ENCODE measurements at places on chromosomes 2 and 18.

DNA sequence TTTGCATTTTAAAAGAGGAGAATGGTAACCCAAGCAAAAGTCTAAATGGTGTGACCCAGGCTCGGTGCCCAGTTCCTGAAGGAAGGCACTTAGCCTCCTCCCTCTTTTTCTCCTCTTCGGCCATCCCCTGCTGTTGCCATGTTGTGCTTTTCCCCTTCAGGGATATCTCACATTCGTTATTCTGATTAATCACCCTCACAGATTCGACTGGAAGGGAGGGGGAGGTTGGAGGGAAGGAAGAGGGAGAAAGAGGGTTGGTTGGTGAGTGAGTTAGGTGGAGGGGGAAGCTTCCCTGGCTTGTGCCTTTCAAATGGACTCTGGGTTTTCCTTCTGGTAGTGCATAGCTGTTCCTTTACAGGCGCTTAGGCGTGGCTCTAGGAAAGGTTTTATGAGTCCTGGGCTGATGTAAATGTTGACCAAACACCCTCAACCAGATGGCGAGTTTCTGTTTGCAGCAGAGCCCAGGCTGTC is 39.0 kb upstream of the LYPD6B start:
- DNase-seq, result no peak

DNA sequence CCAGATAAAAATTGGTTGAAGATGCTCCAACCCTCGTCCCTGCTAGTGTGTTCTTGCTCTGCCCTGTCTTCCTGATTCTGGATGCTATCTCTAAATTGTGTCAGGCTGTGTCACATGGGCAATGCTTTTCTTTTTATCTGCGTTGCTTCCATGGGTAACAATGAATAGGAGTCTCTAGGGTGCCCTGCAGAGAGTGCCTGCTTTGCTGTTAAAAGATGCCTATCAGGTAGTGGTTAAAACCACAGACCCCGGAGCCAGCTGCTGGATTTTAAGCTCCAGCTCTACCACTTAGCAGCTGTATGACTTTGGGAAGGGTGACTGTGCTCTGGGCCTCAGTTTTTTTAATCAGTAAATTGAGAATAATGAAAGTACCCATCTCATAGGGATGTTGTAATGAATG is 340.3 kb downstream of the PLCL1 start:
- no peak for DNase-seq

DNA sequence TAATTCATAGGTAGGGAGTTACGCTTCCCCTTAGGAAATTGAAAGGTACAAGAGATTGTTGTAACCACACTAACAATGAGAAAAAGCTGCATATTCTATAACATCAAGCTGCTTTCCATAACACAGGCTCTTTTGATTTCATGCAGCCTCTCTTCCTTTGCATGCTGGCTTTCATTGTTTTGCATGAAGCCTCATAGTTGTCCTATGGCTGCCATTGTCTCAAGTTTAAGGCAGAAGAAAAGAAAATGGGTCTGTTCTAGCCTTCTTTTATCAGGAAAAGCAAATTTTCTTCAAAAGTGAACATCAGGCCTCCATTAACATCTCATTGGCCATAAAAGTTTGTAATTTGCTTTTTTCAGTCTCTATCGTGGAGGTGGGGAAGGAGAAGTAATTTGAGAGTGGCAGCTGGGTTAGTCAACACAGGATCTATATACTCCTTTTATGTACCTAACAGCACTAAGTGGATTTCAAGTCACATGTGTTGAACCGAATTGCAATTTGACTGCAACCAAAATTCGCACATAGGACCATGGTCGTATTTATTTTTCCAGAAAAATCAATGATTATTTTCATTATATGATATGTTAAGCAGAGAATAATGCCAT is 248.5 kb upstream of the RND3 start:
- no peak for DNase-seq

DNA sequence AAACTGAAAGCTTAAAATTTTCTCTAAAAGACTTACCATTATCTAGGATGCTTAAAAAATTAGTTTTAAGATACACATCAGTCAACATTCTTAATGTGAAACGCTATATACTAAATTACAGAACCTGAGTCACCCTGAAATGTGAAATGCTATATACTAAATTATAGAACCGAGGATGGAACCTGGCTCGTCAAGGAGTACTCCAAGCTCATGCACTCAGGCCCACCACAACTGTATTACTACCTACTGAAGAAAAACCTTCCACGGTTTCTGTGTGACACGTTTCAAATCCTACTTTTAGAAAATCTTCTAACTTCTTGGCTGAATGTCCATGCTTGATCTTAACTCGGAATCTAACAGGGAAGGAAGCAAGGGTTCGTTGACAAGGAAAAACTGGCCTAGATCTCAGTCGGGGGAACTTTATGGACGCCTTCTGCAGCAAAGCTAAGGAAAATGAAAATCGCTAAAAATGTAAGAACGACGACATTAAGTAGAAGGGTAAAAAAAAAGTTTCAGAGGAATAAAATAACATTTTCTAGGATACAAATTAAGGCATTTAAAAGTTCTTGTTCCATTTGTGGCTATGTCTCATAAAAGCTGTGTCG is 1.4 kb downstream of the PRKD3 start:
- DNase-seq, result no peak

- DNase-seq, result no peak
These were observed 78.9 kb downstream of the MAP4K4 start for GRCh38 chr2:101776172-101777043.

- no peak for DNase-seq
These were observed 12.6 kb upstream of the KDSR start for GRCh38 chr18:63379639-63379962.

- no peak for DNase-seq
These were observed 229.7 kb downstream of the KCNH7 start for GRCh38 chr2:162608901-162609300.

DNA sequence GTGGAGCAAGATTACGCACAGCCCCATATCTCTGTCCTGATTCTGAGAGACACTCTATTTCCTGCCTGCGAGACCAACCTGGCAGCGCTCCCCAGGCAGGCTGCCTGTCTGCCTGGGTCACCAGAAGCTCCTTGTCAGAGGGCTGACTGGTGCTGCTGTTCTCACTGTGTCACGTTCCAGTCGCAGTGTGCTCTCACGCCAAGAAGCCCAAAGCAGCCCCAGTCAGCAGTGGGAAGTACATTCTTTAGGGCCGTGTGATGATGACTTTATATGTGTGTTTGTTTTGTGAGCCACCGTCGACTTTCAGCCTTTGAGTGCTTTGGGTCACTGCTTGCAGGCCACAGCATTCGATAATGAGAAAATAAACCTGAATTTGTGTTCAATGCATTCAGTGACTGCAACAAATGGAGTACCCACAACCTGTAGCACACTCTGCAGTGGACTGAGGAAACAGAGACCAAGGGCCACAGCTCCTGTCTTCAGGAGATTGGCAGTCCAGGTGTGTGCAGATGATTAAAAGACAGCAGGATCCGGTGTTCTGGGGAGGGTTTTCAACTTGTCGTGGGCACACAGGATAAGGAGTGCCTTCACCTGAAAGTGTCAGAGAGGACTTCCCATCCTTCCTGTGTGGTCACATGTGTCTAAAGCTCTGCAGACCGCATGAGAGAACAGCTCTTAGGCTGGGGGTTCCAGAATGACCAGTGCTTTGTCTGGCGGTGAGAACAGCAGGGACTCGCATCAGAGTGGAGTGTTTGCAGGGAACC is 4.8 kb downstream of the TNFRSF11A start:
- no peak for DNase-seq

- no peak for DNase-seq
These were observed 15.4 kb downstream of the CFAP65 start for GRCh38 chr2:219025637-219026585.

DNA sequence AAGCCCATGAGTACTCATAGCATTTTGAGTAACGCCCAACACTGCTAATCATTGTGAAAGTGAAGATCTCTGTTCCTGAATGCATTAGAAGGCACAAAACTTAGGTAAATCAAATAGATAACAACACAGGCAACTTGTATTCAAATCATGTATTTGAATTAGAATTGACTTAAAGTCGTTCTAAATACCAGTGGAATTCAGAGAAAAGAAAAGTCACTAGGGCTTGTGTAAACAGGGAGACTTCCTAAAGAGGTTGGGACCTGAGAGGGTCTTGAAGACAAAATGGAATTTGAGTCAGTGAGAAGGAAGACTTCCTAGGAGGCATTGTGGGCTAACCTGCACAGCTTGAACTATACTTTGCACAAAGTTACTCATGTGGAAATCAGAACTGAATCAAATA is 127.2 kb downstream of the CTNNA2 start:
- DNase-seq, result no peak

DNA sequence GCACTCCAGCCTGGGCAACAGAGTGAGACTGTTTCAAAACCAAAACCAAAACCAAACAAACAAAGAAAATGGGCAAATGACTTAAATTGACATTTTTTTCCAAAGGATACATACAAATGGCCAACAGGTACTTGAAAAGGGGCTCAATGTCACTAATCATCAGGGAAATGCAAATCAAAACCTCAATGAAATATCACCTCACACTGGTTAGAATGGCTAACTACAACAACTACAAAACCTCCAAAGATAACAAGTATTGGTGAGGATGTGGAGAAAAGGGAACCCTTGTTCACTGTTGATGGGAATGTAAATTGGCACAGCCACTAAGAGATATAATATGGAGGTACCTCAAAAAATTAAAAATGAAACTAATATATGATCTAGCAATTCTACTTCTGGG is 213.2 kb upstream of the HS6ST1 start:
- no peak for DNase-seq

DNA sequence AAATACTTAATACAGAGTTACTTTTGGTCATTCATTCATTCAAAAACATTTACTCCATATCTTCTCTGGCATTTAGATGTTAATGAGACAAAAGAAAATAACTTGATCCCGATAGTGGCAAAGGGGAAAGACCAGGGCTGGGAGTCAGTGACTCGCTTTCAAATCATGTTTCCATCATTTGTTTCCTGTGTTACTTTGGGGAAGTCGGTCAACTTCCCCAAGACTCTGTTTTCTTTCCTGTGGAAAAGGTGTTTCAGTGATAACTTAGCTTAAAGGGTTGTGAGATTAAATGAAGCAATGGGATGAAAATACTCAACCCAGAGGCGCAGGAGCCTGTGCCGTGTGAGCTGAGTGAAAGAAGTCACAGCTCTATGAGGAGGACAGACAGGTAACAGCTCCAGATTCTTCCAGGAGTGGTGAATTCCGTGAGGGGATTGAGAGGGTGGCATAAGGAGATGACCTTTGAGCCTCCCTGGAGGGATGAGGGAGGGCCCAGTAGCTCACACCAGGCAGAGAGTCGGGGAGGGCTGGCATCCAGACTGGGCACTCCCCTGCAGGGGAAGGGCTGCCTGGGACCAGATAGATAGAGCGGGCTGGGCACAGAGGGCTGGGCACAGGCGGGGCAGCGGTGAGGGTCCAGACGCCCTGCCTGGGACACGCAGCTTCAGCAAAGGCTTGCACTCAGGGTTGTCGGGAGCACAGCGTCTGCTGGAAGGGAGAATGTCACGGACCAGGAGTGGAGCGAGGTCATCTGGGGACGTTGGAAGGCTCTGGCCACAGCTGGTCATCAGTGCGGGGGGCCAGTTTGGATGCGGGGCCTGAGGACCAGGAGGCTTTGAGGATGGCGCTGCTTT is 70.1 kb downstream of the TSHZ1 start:
- no peak for DNase-seq

DNA sequence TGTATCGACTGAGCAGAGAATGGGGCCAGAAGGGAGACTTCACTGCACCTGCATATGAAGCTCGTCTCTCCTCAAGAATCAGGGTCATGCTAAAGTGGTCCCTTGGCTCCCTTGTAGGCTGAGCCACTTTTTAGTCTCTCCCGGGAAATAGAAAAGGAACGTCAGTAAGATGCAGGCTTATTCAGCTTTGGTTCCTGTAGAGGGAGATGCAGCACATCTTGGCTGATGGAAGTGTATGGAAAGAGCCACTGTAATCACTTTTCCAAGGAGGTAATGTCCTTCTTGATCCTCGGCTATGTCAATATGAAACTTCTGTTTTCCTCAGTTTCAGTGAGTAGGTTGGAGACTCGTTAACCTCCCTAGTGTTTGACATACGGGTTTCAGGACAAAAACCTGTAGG is 235.2 kb downstream of the GCA start:
- no peak for DNase-seq

DNA sequence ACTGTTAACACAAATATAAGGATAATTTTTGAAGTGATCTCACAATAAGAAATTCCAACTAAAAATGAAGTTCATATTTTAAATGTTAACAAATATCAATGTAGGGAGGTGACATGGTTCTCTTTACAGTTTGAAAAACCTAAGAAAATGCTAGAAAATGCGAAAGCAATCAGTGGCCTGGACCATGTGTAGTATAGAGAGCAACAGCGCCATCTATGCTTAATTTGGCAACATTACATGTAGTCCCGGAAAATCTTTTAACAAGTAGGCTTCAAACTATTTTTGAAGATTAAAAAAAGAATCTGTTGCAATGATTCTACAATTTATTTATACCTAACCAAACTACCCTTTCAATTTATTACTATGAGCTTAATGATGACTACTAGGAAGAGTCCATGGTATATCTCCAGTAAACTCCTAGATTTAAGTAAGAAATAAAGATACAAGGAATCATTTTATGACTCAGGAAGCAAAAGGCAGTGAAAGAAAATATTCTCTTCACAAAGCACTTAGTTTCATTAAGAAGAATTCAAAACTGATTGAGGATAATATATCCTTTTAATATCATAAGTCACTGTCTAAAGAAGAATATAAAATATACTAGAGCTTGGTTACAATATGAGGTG is 33.3 kb downstream of the NDUFA10 start:
- no peak for DNase-seq

DNA sequence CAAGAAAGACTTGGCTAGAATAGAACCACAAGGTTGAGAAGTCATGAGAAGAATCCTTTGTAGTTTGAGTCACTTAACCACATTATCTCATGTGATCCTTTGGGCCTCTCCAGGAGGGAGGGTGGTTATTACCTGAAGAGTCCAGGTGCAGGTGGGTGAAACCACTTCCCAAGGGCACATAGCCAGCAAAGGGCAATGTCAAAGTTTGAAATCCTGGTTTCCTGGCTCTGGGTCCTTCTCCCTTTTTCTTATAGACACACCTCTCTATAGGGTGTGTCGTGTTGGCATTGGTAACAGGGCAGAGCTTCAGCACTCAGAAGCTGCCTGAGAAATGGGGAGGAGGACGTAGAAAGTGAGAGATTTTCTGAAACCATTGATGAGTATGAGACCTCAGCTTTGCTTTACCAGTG is 137.9 kb downstream of the MGAT5 start:
- no peak for DNase-seq

DNA sequence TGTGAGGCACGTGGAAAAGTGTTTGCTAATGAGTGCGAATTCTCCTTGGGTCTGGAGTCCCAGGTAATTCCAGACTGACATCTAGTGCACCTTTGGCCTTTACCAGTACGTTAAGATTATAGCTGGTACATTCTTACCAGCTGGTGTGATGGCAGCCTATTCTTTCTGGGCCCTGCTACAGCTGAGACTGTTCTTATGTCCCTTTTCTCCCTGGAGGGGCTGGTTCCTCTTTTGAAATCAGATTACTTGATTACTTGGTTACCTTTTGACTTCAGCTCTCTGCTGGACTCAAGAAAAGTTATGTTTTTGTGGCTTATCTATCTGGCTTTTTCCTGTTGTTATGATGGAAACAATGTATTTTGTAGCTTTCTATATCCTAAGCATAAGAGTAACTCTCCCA is 14.5 kb downstream of the CABYR start:
- no peak for DNase-seq

- DNase-seq, result no peak
These were observed 621.7 kb downstream of the KCNJ3 start for GRCh38 chr2:155320236-155320635.

Data from stimulated activated CD8-positive, alpha-beta memory T cell treated with anti-CD3 and anti-CD28 coated beads, Interleukin-7, amount 100 ng/mL, for 1 hour (primary cell).